RPMI7951 (cell line): ENCODE measurements at places on chromosomes 6 and 20. TPM values are rescaled to one million over a fixed set of nuclear protein-coding genes. Genes with fewer than 3 reads are reported as not detected.

The DLL1 gene
- total RNA-seq = 2.4 and 2.7 TPM in 2 replicates

The TBXT gene
- not detected in 2 replicates for total RNA-seq

The CCN6 gene
- 0.24 TPM in 1 of 2 replicates, not detected in the other for total RNA-seq

The BPI gene
- 0.24 and 0.29 TPM in 2 replicates for total RNA-seq

The ADGRG6 gene
- total RNA-seq = 1.4 and 3.2 TPM in 2 replicates

The PI3 gene
- total RNA-seq = not detected in 2 replicates

The SYNJ2 gene
- total RNA-seq = 47.8 and 50.3 TPM in 2 replicates

GRCh38 chr6:113626475-113626874 lies 230.7 kb upstream of the MARCKS start:
- no peak for DNase-seq

- peak; percentile 41 for DNase-seq
Measured at GRCh38 chr6:26215585-26216358, 128.5 kb downstream of the HFE start.

DNA sequence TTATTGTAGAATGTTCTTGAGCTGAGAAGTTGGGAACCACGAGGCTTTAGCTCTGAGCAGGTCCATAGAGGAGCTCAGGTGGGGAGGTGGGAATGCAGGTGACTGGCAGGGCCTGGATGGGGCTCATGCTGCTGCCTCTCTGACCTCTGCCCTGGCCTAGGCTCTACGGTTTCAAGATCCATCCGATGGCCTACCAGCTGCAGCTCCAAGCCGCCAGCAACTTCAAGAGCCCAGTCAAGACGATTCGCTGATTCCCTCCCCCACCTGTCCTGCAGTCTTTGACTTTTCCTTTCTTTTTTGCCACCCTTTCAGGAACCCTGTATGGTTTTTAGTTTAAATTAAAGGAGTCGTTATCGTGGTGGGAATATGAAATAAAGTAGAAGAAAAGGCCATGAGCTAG lies at the start of gene LY6G5B:
TSS of gene LY6G5B (plus strand) at position 301 of the 400 bp plus-strand sequence. CDS start 975 bp downstream, outside the sequence.
- DNase-seq = no peak

DNA sequence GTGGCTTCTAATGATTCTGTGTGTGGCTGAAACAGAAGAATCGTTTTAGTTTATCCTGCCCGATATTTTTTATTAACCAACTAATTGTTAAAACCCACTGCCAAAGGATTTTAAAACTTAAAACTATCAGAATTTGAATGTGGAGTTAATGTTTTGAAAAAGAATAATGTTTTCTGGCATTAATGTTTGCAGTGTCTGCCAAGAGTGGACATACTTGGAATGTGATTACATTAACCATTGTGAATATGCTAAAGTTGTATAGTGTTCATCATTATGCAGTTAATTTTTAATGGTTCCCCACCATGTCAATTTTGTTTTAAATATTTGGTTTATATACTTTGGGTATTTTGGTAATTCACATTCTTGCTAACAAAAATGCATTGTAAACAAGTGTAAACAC lies 24.4 kb downstream of the DCBLD1 start:
- no peak for DNase-seq

GRCh38 chr20:24915892-24916291 lies 33.2 kb upstream of the CST7 start:
- no peak for DNase-seq

DNA sequence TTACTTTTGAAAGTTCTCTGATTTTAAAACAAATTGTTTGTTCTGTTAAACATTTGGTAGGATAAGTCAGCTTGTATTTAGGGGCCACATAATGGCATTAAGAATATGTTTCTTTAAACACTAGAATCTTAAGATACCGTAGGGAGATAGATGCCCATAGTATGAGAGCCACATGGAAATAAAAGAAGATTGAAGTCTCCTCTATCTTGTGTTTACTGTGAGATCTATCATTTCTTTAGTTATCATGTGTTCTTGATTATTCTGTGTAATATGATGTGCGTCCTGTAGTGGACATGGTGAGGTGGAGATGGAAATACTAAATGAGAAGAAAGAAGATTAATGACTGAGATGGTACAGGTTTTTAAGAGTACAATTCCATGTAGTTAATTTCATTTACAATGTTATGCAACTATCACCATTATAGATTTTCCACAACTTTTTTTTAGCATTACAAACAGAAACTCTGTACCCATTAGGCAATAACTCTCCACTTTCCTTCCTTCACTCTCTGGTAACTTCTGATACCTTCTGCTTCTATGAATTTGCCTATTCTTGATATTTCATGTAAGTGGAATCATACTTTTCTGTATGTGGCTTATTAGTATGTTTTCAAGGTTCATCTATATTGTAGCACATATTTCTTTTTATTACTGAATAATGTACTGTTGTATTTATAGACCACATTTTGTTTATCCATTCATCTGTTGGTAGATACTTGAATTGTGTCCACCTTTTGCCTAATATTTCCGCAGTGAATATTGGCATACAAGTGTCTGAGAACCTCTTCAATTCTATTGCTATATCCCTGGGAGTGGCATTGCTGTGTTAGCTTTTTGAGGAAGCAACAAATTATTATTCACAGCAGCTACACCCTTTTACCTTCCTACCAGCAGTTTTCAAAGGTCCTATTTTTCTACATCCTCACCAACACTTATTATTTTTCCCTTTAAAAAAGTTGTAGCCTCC lies 11.5 kb downstream of the RNF146 start:
- no peak for DNase-seq

- DNase-seq = no peak
Measured at GRCh38 chr6:13985663-13986325, 61.0 kb downstream of the RNF182 start.

DNA sequence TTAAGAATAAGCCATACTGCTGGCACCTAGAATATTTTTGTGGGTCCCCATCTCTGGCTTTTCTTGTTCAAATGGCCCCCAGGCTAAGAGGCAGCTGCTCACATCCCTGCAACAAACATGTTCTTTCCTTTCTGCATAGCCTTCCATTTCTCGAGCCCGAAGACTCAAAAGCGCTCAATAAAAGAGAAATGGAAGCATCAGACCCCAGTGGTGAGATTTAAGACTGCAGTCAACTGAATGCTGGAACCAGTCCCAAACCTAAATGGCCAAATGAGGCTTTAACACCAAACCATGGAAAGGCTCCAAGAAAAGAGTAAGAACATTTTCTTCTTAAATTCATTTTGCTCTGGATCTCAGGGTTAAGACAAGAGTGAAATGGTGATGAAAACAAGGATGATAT lies 122.1 kb upstream of the TRAF3IP2 start:
- DNase-seq = peak; percentile 42

GRCh38 chr6:117384659-117385058 lies 41.1 kb downstream of the ROS1 start:
- DNase-seq = no peak

DNA sequence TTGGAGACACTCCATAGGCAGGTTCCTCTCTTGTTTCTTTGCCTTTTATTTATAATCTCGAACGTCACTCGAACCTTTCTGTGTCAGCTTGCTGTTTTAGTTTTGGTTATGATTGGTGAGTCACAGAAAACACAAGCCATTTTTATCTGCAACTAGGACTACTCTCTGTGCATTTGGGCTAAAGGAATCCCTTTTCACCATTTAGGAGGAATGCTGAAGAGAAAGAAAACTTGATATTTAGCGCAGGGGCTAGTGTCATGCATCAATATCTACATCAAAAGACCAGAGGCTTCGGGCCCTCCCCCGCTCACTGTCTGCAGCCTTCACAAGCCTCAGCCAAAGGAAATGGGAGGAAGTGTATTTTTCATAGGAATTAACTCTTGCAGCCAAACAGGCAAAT lies 507.8 kb upstream of the CITED2 start:
- peak; percentile 29 for DNase-seq

DNA sequence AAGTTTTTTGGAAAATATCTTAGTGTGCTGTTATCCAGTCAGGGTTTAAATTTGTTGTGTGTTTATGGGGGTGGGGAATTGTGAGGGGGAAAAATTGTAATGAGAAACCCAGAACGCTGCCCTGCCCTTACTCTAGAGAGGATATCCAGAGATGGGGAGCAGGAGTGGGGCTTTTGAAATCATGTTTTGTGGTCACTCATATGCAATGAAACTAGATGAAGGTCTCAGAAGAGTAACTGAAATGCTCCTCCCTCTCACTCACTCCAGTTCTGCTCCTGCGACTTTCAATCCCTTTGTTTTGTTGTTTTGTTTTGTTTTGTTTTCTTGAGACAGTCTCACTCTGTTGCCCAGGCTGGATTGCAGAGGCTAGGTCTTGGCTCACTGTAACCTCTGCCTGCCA lies 100.0 kb downstream of the CRYBG1 start:
- no peak for DNase-seq

- DNase-seq = peak; percentile 93
Measured at GRCh38 chr20:53828682-53829254, 235.1 kb upstream of the ZNF217 start.

DNA sequence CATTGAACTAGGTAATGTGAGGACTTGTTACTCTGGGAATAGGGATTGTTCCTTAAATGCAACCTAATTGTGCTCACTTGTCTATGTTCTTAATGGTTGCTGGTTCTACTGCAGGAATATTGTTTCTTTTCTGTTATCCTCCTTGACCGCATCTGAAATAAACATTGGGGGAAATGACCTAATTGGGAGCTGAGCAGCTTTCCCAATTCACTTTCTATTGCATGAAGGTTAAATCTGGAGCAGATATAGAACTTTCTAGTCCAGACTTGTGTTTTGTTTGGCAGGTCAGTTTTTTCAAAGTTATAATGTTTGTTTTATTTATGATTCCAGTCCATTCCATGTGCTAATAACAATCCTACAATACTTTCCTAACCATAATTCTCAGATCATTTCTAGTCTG lies 981.0 kb upstream of the CITED2 start:
- DNase-seq = no peak

DNA sequence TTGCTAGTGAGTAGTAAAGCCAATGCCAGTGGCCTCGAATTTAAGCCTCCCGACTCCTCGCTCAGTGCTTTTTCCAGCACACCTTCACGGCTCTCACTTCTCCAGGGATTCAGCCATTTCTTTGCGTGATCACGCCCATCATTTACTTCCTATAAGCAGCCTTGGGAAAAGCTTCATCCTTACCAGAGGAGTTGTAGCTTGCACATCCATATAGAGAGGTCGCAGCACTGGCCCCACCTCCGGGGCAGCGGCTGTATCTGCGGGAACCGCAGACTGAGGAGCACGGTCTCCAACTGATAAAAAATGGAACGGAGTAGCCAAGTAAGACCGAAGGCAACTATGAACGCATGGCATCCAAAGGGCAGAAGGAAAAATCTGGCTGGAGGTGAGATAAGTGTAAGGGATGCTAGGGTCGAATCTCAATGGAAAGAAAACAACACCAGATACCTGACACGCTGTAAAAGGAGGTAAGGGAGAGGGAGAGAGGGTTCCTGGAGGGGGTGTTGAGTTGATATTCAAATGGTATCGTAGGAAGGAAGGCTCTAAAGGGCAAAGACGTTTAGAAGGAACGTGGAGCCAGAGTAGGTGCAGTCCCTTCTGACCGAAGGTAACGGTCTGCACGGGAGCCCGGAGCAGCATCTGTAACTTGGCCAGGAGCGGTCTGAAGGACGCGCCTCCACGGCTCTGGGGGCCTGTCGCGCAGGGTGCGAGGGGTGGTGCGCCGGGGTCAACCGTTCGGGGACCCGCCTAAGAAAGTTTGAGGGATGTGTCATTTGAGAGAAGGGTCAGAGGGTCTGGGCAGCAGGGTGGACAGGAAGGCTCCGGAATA lies 640 bp downstream of the NFS1 start:
- peak; percentile 29 for DNase-seq

GRCh38 chr6:4180652-4181255 lies 45.4 kb upstream of the ECI2 start:
- DNase-seq = peak; percentile 53

DNA sequence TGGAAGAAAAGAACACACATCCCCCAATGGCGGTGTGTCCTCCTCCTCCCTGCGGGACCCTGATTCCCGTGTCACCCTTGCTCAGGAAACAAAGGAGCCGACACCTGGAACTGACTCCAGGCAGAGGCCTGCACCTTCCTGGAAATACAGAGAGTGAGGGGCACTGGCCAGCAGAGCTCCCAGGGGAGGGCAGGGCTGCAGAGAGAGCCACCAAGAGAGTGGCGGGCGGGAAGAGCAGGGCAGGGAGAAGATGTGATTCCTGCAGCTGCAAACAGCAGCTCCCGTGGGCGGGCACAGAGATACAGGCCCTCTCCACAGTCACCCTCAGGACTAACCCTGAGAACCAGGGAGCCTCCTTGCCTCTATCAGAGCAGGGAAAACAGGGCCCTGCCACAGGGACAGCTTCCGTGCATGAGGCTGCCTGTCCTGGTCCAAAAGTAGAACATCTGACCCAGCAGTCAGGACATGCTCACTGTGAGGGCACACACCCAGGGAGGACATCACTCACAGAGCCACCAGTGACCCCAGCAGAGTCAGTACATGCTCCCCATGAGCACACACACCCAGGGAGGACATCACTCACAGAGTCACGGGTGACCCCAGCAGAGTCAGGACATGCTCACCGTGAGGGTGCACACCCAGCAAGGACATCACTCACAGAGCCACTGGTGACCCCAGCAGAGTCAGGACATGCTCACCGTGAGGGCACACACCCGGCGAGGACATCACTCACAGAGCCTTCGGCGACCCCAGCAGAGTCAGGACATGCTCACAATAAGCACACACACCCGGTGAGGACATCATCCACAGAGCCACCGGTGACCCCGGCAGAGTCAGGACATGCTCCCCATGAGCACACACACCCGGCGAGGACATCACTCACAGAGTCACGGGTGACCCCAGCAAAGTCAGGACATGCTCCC lies 193.1 kb downstream of the DLL1 start:
- DNase-seq = no peak

DNA sequence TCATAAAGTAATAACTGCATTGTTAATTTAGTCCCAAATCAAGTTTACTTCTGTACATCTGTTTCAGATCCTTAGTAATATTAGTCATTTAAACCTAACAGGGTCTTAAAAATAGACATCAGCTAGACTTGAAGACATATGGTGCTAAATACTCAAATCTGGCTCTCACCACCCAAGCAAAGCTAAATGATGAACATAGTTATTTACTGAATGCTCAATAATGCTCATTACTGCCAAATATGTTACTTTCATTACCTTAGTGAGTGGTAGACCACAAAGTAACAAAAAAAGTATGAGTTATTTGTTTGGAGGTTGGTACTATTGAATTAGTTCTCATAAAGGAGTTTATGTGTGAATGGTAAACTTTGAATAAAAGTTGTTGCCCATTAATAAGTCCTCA lies 502.1 kb downstream of the PKHD1 start:
- DNase-seq = no peak

DNA sequence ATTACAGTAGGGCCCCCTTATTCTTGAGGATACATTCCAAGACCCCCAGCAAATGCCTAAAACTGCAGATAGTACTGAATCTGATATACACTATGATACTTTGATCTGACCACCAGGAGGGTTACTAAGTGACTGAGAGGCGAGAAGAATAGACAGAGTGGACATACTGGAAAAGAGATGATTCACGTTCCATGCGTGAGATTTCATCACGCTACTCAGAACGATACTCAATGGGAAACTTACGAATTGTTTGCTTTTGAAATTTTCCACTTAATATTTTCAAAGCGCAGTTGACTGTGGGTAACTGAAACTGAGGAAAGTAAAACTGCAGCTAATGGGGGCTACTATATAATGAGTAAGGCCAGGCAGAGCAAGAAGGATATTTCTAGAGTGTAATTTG lies 60.8 kb downstream of the STX11 start:
- DNase-seq = no peak

- no peak for DNase-seq
Measured at GRCh38 chr20:37390891-37391525, 45.1 kb downstream of the SRC start.

- DNase-seq = no peak
Measured at GRCh38 chr6:69631552-69632346, 165.1 kb downstream of the LMBRD1 start.

GRCh38 chr6:83921315-83921714 lies 61.8 kb downstream of the CYB5R4 start:
- no peak for DNase-seq

- DNase-seq = no peak
Measured at GRCh38 chr6:114690625-114691024, 347.8 kb upstream of the HS3ST5 start.
